Body of pancreas (tissue), 4 donors: ENCODE measurements at places on chromosomes 3 and 15. TPM values are rescaled to one million over a fixed set of nuclear protein-coding genes. Genes with fewer than 3 reads are reported as not detected.

- H3K4me3 ChIP-seq, result no peak overlapping the region
- no peaks in the 10 kb centered on the region for H3K36me3 ChIP-seq
- no peak for DNase-seq
- no peak overlapping the region for H3K27ac ChIP-seq
- H3K27me3 ChIP-seq, result no peaks in the 10 kb centered on the region
Measured at GRCh38 chr3:191158815-191159214, 40.2 kb upstream of the OSTN start.

DNA sequence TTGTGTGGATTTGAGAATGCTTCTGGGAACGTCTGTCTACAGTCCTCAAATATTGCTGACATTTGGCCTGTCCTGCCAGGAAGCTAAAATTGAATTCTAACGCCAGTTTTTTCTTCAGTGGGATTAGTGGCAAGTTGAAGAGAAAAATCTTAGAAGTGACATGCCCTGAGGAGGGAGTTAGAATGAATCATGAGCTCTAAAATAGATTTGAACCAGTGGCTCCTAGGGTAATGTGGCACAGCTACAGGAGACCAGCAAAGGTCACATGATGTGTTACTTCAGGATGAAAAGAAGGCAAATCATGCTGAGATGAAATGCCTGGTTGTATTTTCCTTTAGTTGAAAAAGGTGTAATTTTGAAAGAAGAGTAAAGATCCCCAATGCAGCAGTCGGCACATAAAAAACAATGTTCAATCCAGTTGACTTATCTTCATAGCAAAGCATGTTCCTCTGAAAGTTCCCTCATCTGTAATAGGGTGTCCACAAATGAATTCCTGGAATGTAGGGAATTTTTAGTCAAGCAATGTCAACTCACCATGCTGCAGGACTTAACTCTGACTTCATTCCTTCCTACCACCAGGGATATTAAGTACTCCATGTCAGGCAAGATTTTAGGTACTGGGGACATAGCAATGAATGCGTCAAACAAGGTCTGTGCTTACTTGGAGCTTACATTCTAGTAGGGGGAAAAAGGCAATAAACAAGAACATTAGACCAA, 171.6 kb downstream of the CADPS start:
- H3K4me1 ChIP-seq, result no peaks in the 10 kb centered on the region
- no peak overlapping the region for H3K27ac ChIP-seq
- H3K27me3 ChIP-seq, result no peaks in the 10 kb centered on the region
- H3K4me3 ChIP-seq, result no peak overlapping the region

DNA sequence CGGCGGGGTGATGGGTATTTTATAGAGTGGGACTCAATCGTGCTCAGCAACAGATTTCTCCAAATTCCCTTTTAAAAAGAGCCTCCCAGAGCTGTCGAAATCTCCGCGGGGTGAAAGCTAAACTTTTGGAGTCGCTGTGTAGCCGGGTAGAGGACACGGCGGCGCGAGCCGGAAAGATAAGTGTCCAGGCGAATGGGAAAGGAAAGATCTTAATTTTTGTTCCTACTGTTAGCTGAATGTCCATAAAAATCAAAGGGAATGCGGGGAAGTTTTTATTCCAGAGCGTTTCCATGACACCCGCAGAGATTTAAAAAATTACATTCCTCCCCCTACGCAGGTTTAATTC, 9.1 kb downstream of the EOMES start:
- H3K4me3 ChIP-seq, result peak overlapping the region; percentile 53
- H3K4me1 ChIP-seq, result peaks cover 29% of the 10 kb centered on the region
- no peak overlapping the region for H3K27ac ChIP-seq

DNA sequence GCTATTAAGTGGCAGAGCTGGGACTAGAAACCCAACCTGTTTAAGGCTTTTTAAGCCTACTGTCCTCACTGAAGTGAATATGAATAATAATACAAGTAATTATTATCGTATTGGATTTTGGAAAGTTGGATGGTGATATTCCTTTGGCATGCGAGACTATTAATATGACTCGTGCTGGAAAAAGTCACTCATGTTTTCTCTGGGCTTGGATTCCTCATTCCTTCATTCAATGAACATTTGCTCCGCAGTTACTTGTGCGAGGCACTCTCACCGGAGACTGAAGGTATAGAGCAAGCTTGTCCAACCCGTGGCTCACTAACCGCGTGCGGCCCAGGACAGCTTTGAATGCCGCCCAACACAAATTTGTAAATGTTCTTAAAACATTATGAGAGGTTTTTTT, 694 bp downstream of the PLAAT1 start:
- H3K27ac ChIP-seq, result no peak overlapping the region
- no peaks in the 10 kb centered on the region for H3K27me3 ChIP-seq
- peaks cover 6% of the 10 kb centered on the region for H3K4me1 ChIP-seq
- no peaks in the 10 kb centered on the region for H3K36me3 ChIP-seq

PFN2 gene
- total RNA-seq, result 39.7 TPM

- no peaks in the 10 kb centered on the region for H3K36me3 ChIP-seq
- H3K27me3 ChIP-seq, result no peaks in the 10 kb centered on the region
- H3K4me3 ChIP-seq, result peak overlapping the region; percentile 75
- DNase-seq, result peak; percentile 12
- peaks cover 60% of the 10 kb centered on the region for H3K4me1 ChIP-seq
- peak overlapping the region; percentile 100 for H3K27ac ChIP-seq
Measured at GRCh38 chr15:44537735-44538240, 841 bp downstream of the EIF3J start.

- no peaks in the 10 kb centered on the region for H3K27me3 ChIP-seq
- no peaks in the 10 kb centered on the region for H3K4me1 ChIP-seq
- H3K27ac ChIP-seq, result no peak overlapping the region
- no peak overlapping the region for H3K4me3 ChIP-seq
- peak; percentile 46 for DNase-seq
Measured at GRCh38 chr15:70362886-70363285, 265.2 kb upstream of the TLE3 start.

MST1R gene
- total RNA-seq, result 10.4 TPM

PDCD6IP gene
- 40.5 TPM for total RNA-seq

DNA sequence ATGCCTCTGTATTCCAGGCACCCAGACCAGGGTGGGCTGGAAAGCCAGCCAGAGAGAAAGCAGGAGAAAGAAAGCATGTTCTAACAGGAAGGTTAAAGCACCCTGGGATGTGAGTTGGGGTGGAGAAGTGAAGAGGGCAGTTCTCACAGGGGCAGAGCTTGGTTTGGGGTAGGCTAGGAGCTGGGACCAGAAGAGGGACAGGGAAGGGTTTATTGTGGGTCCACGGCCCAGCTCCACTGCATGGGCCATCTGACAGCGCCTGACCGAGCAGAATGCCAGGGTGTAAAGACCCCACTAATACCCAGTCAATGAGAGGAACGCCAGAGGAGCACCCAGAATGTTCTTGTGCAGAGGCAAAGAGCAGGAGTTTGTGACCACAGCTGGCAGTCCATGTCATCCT, 27.1 kb upstream of the MAGEF1 start:
- H3K27ac ChIP-seq, result no peak overlapping the region
- no peak overlapping the region for H3K4me3 ChIP-seq
- no peaks in the 10 kb centered on the region for H3K36me3 ChIP-seq
- H3K27me3 ChIP-seq, result no peaks in the 10 kb centered on the region
- no peak for DNase-seq

GRCh38 chr3:182792901-182793662, at the start of gene ATP11B:
TSS of gene ATP11B (plus strand) at chr3:182793504. CDS start at chr3:182793760, 256 bp downstream.
- no peaks in the 10 kb centered on the region for H3K27me3 ChIP-seq
- peaks cover 28% of the 10 kb centered on the region for H3K4me1 ChIP-seq
- peak within 1 kb of the TSS; percentile 92 for H3K27ac ChIP-seq
- DNase-seq, result peak; percentile 86

- no peak for DNase-seq
- no peak overlapping the region for H3K4me3 ChIP-seq
- H3K36me3 ChIP-seq, result no peaks in the 10 kb centered on the region
- H3K4me1 ChIP-seq, result peaks cover 17% of the 10 kb centered on the region
- H3K27me3 ChIP-seq, result no peaks in the 10 kb centered on the region
Measured at GRCh38 chr15:63943829-63944680, 102.2 kb downstream of the DAPK2 start.

NR1I2 gene
- not detected for total RNA-seq

USP50 gene
- not detected for total RNA-seq

SNX22 gene
- total RNA-seq, result under 0.01 TPM
